T-cell (primary cell): ENCODE measurements at places on chromosomes 1 and 21.

DNA sequence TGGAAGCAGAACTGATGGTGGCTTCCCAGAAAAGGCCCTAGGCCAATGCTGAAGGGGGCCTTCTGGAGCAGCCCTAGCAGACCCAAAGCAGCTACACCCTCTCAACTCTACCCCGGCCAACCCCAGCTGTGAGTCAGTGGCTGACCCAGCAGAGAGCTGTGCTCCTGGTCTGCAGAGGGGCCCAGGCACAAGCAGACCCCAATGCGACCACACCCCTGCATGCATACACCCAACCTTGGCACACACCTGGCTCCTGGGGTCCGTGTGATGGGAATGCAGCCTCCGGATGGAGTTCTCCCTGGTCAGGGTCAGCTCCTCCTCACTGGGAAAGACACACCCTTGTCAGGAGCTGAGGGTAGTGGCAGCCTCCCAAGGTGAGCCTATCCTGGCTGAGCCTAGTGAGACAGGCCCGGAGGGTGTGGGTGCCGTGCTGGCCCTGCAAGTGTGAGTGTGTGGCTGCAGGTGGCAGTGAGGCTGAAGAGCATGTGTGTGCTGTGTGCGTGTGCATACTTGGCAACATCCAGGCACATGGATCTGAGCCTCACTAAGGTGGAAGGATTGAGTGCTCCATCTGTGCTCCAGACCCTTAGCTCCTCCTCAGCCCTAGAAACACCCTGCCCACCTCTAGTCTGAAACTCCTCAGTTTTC lies 3.9 kb upstream of the ARHGAP30 start:
- DNase-seq, result no peak

GRCh38 chr21:36729310-36729970 lies 30.5 kb downstream of the SIM2 start:
- no peak for DNase-seq

DNA sequence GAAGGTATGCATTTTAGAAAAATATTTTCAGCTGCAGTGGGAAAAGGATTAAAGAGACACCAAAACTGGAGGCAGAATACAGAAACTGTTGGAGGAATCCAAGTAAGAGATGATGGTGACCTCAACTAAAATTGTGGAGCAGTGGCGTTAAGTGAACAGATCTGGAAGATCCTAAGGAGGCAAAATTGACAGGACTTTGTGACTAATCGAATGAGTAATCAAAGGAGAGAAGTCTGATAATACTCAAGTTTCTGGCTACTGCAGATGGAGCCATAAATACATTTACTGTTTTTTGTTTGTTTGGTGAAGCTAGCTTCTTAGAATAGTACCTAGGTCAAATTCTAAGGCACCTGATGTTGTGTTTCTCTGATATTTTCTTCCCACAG lies 3.1 kb downstream of the CTBS start:
- DNase-seq, result no peak

- DNase-seq, result no peak
These were observed 55.5 kb upstream of the TRIM67 start for GRCh38 chr1:231106347-231106746.

GRCh38 chr1:170520601-170521000 lies 11.4 kb upstream of the GORAB start:
- no peak for DNase-seq

- peak; percentile 57 for DNase-seq
These were observed 30.6 kb upstream of the LCE5A start for GRCh38 chr1:152479792-152480595.

- no peak for DNase-seq
These were observed 51.5 kb downstream of the PTPRF start for GRCh38 chr1:43582162-43582566.

DNA sequence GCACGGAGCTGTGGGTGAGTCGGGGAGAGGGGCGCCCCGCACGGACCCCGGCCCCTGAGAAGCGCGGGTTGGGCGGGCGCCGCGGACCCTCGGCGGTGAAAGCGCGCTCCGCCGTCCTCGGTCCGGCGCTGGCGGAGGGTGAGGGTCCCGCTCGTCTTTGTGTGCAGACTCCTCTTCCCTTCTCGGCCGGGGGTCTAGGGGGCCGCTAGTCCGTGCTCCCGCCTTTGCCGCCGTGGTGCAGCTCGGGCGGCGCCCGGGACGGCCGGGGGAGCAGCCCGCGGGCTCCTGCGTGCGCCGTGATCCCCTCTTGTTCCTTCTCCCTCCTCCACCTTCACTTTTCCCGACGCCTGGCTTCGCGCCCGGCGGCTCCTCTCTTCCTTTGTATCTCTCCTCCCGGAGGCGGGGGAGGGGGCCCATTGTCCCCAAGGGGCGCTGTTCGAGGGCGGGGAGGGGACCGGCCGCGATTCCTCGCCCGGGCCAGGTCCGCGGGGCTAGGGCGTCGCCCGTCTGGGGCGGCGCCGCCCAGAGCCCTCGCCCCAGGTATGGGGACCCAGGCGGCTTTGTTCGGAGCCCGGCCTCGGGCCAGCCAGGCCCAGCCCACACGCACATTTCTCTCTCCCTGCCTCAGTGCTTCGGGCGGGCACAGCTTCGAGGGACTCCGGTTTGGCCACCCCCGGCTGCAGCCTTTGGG lies 519 bp downstream of the FNBP1L start:
- DNase-seq, result no peak

DNA sequence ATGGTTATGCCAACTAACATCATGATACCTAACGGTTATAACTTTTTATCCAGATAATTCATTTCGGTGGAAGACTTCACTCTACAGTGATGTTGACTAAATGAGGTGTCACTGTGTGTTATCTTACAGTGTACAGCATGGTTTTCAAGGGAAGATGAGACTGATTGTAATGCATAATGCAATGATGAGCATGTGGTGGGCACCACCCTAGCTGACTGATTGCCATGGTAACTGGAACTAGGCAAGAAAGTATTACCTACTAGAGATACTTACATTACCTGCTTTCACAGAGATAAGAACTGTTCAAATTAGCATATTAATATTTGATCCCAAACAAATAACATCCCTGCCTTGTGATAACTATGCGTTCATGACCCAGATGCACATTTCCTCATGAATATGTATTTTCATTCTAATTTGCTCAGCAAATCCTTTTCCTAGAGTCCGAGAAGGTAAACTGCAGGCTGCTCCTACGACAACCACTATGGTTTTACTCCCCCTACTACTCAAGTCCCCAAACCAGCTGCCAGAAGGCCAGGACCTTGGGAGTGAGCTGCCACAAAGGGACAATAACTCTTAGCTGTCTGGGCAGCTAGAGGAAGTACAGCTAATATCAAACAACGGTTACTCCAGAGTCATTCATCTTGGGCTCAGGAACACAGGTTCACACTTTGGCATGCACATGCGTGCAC lies 29.2 kb downstream of the TRABD2B start:
- DNase-seq, result no peak

- DNase-seq, result no peak
These were observed 46.1 kb downstream of the USP48 start for GRCh38 chr1:21736876-21737275.

- no peak for DNase-seq
These were observed 5.9 kb downstream of the PDC start for GRCh38 chr1:186454981-186455380.

GRCh38 chr1:213876531-213876930 lies 111.2 kb upstream of the PROX1 start:
- no peak for DNase-seq

DNA sequence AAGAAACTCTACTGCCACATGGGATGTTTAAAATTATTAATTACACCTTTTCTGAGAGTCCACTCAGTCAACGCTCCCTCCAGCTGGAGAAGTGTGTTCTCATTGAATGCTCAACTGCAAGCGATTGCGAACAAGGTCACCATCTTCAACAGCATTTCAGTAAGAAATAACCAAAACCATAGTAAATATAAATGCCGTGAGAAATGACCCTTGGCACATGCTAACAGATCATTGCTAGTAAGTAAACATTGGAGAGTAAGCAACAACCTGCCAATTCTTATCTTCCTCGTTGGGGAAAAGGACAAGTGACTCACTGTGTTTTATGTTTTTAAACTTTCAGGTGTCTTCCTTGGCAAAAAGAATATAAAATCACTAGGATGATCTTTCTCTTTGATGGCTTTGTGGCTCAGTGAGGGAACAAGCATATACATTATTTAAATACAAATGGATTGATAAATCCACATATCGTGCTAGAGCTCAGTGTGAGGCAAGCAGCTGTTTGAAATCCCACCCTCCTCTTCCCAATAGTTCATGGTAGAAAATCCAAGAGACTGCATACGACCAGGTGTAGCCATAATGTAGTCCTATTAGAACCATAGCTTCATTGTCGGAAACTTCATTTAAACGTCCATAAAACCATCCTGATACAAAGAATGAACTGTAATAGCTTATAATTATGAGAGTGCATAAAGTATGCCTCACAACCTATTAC lies 214.6 kb downstream of the GRIK1 start:
- no peak for DNase-seq

DNA sequence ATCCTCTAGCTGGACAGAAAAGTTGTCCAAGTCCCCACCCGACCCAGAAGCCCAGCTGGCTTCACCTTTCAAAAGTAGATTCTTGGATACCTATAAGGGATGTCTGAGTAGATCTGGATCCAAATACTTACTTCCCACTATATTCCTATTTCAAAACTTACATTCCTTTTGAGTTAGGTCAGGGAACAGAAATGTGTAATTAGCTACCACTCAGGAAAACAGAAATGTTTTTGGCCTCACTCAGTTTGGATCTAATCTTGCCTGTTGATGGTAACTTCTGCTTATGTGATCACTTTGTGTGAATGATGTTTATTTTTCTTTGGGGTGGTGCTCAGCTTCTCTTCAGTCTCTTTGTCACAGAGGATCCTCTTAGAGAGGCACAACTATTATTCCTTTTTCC lies 814.4 kb upstream of the RGS18 start:
- DNase-seq, result no peak

DNA sequence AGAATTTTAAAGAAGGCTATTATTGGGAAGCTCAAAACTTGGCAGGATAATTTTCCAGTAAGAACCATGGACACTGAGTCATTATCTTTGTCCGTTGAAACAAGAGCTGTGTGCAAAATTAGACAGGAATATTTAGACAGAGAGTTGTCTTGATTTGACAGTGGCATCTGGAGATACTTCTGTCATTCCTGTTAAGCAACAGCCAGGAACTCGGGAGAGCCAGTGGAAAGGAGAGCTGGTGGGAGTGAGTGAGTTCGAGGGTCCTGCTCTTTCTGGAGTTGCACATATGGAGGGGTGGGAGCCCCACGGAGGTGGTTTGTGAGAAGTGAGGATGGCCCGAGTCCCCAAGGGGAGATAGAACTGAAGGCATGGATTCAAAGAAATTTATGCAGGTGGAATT lies 3.1 kb downstream of the COQ8A start:
- DNase-seq, result no peak

- no peak for DNase-seq
These were observed 12.5 kb upstream of the TADA1 start for GRCh38 chr1:166888373-166889111.

- DNase-seq, result no peak
These were observed 60.8 kb upstream of the RNF11 start for GRCh38 chr1:51175278-51175677.

DNA sequence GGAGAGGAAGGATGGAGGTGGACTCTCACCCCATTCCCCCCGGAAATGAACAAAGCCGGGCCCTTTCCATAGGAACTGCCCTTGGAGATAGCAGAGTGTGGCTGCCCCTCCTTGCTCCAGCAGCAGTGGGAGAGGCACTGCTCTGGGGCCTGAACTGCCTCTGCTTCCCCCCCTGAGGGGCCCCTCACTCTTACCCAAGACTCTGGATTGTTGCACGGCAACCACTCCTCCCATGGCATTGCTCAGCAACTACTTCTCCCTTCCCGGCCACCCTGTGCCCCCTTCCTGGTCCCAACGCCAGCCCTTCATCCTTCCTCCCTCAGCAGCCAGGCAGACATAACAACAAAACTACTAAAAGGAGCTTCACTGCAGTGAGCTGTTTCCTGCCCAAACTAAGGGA lies 3.0 kb upstream of the ACKR1 start:
- DNase-seq, result no peak

DNA sequence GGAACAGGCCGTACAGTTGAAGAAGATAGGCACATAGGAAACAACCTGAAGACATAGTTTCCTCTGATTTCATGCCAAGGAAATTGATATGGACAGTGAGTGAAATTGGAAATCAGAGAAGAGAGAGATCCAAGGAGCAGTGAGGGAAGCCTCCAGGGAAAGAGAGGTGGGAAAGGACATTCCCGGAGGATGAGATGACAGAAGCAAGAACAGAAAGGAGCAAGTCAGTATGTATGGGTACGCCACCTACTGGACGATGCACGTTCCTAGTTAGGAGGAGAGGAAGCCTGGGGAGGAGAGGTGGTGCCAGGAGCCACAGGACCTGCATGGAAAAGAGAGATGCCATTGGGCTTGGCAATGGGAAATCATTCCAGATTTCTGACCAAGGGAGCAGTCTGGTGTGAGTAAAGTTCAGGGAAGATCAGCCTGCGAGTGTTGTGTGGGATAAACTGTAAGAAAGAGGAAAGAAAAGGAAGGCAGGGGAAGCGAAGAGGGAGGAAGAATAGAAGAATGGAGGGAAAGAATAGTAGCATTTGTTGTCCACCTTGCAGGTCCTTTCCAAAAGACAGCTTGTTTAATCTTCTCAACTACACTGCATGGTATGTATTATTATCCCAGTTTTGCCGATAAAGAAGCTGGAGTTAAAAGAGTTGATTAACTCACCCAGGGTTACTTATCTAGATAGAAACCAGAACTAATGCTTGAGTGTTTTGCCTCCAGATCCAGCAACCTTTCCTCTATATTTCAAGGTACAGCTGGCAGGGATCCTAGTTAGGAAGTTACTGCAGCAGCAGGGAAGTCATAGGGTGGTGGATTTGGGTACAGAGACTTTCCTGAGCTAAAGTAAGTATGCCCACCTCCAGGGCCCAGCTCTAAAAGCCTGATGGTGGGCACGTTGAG lies 27.4 kb downstream of the C1orf116 start:
- DNase-seq, result no peak

DNA sequence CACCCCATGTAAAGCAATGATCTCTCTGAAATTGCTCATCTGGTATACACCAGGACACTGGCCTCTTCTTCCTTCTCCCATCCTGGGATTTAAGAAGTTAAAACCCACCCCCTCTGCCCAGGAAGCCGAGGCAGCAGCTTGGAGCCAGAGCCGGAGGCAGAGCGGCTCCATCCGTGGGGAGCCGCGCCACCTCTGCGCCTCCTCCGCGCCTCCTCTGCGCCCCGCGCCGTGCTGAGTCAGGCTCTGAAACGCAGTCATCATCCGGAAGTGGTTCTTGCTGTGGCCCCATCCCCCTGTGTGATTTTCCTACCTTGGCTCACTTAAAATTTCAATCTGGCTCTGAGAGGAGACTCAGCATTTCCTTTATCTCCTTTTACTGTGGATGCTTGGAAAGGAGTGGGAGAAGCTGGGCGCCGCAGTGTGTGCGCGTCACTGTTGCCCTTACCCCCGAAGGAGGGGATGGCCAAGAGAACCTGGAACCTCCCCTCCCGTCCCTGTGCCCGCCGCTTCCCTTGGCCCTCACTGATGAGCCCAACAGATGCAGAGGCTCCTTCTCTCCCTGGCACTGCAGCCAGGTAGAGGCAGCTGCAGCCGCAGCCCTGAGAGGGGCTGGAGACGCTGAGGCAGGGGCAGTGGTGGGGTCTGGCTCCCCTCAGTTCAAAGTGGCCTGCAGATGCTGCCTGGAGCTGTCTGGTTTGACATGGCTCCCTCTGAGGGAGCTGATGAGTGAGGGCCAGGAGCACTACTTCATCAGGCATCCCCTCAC lies 15.3 kb upstream of the NPHP4 start:
- no peak for DNase-seq

GRCh38 chr1:21152423-21153100 lies 24.1 kb downstream of the EIF4G3 start:
- no peak for DNase-seq

GRCh38 chr21:45830221-45830640 lies 151.3 kb upstream of the COL6A1 start:
- no peak for DNase-seq

GRCh38 chr21:38351961-38352521 lies 95.2 kb downstream of the KCNJ15 start:
- DNase-seq, result no peak
